Stomach (tissue), 19 donors: ENCODE measurements at places on chromosomes 5 and 9.

DNA sequence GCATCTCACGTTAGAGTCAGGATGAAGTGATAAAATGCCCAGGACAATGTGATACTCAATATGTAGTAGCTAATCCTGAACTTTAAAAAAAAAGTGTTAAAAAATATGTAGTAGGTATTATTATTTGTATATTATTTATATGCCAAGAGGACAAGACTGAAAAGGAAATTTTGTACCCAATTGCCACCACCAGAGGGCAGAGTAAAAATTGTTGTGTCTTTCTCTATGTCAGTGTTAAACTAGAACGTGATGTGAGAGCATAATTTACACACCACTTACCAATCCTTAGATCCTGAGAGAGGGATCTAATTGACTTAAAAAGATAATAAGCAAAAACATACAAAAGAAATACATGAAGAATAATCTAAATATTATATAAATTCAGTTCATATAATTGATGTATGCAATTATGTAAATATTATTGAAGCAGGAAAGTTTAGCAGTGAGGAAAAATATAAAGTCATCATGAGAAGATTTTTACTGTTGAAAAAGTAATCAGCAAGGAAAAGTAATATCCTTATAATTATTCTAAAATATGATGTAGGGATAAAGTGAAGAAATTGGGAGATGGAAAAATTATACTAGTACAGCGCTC lies 288.9 kb downstream of the RAB3C start:
- DNase-seq, result no peak
- H3K4me1 ChIP-seq, result no peaks in the 10 kb centered on the region
- H3K4me3 ChIP-seq, result no peak overlapping the region
- no peaks in the 10 kb centered on the region for H3K27me3 ChIP-seq

DNA sequence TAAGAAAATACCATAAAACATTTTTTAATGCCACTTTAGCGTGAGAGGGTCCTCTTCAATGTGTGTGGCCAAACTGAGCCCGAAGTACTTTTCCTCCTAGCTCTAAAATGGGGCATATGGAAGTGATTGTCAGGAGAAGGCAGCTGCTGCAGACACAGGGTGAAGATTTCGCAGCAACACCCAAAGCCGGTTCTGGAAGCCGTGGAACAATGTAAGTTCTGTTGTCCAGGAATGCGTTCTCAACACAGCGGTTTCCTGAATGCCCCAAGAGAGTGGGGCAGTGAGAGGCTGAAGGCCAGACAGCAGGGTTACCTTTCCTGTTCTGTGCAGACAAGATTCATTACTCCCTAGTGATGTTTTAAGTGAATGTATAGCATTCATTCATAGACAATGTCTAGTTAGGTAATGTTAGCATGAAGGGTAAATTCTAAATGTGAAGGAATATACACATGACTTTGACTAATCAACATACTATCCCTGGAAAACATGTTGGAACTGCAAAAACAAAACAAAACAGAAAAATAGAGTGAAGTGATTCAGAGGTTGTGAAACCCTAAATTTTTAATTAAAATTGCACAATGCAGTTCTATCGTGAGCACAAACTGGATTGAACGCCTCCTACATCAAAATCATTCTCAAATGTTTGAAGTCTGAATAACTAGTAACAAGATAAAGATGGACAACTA lies 197.0 kb upstream of the SEMA6A start:
- no peak overlapping the region for H3K4me3 ChIP-seq
- H3K27me3 ChIP-seq, result no peaks in the 10 kb centered on the region
- H3K36me3 ChIP-seq, result no peaks in the 10 kb centered on the region
- DNase-seq, result no peak

- peak; percentile 18 for DNase-seq
- no peaks in the 10 kb centered on the region for H3K36me3 ChIP-seq
- H3K27ac ChIP-seq, result no peak overlapping the region
- no peak overlapping the region for H3K4me3 ChIP-seq
- H3K4me1 ChIP-seq, result no peaks in the 10 kb centered on the region
- no peaks in the 10 kb centered on the region for H3K27me3 ChIP-seq
Observed at GRCh38 chr5:10073441-10074104, 176.1 kb downstream of the ATPSCKMT start.

DNA sequence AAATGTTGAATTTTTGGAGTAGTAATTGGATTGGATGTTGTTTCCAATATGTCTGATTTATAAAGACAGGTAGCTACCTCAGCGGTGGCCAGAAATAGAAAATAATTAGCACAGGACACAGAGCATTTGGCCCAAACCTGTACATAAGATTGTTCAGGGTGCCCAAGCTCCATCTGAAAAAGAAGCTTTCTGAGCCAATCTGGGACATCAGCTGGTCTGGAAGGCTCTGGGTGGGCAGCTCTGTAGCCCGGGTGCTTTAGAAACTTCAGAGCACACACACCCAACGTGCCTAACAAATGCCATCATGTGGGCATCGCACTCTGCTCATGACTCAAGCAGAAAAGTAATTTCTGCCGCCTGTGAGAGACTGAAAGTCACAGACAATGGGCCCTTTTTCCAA lies 460.7 kb downstream of the ICE1 start:
- no peaks in the 10 kb centered on the region for H3K4me1 ChIP-seq
- H3K27ac ChIP-seq, result no peak overlapping the region
- no peaks in the 10 kb centered on the region for H3K36me3 ChIP-seq
- no peak for DNase-seq

DNA sequence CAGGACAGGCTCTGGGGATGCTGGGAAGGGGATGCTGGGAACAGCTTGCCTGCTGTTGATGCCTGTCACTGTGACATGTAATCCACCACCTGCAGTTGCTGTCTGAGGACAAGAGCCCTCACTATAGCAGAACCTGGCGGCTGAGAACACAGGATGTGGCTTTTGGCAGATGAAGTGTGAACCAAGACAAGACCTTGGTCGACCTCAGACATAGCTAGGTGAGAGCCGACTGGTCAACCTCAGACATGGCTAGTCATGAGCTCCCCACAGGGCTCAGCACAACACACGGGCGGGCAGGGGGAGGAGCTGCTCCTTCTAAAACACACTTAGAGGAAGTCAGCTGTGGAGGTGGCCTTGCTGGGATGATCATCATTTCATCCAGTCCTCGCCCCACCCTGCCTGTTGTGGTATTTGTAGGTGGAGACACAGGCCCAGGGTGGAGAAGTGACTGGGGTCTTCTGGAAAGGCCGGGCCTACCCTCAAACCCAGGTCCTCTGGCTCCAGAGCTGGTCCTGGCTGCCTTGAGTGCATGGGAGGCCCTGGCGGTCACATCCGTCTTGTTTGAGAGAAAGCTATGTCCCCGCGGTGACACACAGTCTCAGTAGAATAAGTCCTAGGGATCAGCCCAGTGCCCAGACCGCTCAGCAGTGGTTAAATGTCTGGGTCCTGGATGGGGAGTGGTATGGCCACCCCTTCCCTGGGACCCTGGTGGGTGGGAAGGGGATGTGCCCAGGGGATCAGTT lies 6.1 kb downstream of the SUSD3 start:
- no peak overlapping the region for H3K4me3 ChIP-seq
- DNase-seq, result peak; percentile 57
- no peaks in the 10 kb centered on the region for H3K27me3 ChIP-seq
- H3K4me1 ChIP-seq, result peaks cover 50% of the 10 kb centered on the region

DNA sequence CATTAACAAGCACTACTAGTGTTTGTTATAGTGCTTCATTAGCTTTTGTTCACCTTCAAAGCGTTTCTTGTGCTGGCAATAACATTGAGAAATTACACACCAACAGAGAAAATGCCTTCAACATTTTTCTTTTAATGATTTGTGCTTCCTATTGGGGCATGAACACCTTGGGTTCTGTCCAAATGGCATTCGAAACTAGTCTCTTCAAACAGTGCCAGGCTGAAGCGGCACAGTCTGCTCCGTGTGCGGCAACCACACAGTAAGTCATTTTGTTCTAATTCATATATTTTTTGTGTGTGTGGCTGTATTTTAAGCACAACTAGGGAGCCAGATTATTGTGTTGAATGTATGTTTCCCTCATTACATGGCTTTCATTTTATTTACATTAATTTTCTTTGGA lies 414.7 kb upstream of the SGCD start:
- DNase-seq, result no peak
- no peaks in the 10 kb centered on the region for H3K36me3 ChIP-seq
- no peak overlapping the region for H3K27ac ChIP-seq
- no peak overlapping the region for H3K4me3 ChIP-seq

DNA sequence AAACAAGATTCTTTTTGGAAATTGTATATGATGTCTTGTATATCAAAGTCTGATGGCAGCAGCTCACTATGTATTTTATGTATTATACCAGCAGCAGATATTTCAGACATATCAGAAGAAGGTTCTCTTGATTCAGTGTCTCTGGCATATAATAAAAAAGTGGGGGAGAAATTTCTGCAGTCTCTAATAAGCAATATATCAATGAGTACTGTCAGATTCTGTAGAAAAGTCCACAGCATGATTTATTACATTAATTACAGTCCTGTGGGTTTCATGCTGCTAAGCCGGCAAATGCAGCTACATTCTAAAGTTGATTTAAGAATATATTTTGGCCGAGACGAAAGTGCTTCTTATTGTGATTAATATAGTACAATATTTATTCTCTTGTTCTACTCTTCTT lies 113.1 kb downstream of the KIAA1958 start:
- H3K36me3 ChIP-seq, result no peaks in the 10 kb centered on the region
- DNase-seq, result no peak
- no peak overlapping the region for H3K4me3 ChIP-seq
- peaks cover 9% of the 10 kb centered on the region for H3K4me1 ChIP-seq

GRCh38 chr9:132506977-132507669 lies 75.3 kb upstream of the BARHL1 start:
- no peaks in the 10 kb centered on the region for H3K4me1 ChIP-seq
- no peaks in the 10 kb centered on the region for H3K36me3 ChIP-seq
- H3K27me3 ChIP-seq, result peaks cover 87% of the 10 kb centered on the region
- H3K27ac ChIP-seq, result no peak overlapping the region

- H3K4me3 ChIP-seq, result no peak overlapping the region
- no peaks in the 10 kb centered on the region for H3K4me1 ChIP-seq
- H3K36me3 ChIP-seq, result no peaks in the 10 kb centered on the region
- no peak overlapping the region for H3K27ac ChIP-seq
- no peak for DNase-seq
- H3K27me3 ChIP-seq, result no peaks in the 10 kb centered on the region
Observed at GRCh38 chr5:178818094-178818493, 41.7 kb upstream of the ZNF354B start.

DNA sequence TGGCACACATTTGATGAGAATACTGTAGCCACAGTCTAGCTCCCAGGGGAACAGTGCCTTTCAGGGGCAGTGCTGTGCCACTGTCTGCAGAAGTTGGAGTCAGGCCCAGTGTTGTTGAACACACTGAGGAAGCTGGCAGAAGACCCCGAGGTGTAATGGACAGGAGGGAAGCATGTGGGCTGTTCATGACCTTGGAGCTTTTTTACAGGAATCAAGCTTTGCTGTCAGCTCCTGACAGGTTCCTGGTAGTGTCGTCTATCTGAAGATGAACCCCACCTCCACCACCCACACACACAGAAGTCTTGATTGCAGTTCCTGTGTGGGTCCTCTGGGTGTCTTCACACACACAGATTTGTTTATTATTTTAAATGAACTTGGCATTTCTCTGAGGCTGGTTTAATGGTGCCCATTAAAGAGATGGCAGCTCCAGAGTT lies 40.3 kb upstream of the TNFAIP8 start:
- H3K36me3 ChIP-seq, result no peaks in the 10 kb centered on the region
- H3K27ac ChIP-seq, result peak overlapping the region; percentile 12
- DNase-seq, result no peak
- peaks cover 55% of the 10 kb centered on the region for H3K4me1 ChIP-seq
- no peak overlapping the region for H3K4me3 ChIP-seq

DNA sequence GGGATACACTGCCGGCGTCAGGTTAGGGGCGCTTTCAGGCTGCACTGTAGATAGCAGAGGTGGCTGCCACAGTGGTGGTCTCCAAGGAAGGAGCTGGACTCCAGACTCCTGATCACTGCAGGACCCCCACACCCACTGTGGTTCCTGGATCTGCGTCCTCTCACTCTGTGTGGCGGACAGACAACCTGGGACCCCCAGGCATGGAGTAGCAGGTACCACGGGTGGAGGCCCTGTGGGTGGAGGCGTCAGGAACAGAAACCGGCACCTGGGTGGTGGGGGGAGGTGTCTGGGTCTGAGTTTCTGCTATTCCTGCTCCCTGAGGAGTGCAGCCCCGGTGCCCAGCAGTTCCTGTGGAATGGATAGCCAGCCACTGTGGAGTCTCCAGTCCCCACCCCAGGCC lies 75.1 kb upstream of the PCAT7 start:
- H3K27me3 ChIP-seq, result no peaks in the 10 kb centered on the region
- DNase-seq, result no peak
- H3K4me1 ChIP-seq, result no peaks in the 10 kb centered on the region
- no peak overlapping the region for H3K27ac ChIP-seq
- H3K4me3 ChIP-seq, result no peak overlapping the region

DNA sequence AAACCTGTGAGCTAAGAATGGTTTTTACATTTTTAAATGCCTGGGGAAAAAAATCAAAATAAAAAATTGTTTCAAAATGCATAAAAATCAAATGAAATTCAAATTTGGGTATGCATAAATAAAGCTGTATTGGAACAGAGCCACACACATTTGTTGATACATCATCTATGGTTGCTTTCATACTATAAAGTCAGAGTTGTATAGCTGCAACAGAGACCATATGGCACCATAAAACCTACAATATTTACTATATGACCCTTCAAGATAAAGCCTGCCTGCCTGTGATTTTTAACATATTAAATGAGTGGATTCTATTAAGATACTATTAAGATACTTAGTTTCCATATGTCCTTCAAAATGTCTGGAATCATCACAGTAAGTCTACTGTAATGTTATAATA lies 40.0 kb downstream of the AUH start:
- no peaks in the 10 kb centered on the region for H3K4me1 ChIP-seq
- DNase-seq, result no peak
- H3K27me3 ChIP-seq, result no peaks in the 10 kb centered on the region
- no peak overlapping the region for H3K27ac ChIP-seq
- no peak overlapping the region for H3K4me3 ChIP-seq

DNA sequence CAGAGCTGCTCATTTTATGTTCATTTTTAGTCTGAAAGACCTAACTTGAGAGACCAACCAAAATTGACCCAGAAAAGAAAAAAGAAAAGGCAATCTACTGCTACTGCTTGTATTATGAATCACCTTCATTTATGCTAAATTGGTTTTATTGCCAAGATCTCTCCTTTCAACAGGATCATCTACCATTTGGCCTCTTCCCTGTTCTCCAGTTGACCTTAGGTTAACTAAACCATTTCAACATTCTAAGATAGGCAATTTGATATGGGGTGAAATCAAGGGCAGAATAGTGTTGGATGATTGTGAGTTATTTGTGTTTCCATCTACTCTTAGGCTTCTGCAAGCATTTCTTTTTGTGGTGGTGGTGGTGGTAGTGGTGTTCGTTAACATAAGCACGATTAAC lies 48.3 kb upstream of the POU4F3 start:
- H3K36me3 ChIP-seq, result peaks cover 24% of the 10 kb centered on the region
- H3K4me3 ChIP-seq, result no peak overlapping the region
- DNase-seq, result no peak
- no peaks in the 10 kb centered on the region for H3K4me1 ChIP-seq

DNA sequence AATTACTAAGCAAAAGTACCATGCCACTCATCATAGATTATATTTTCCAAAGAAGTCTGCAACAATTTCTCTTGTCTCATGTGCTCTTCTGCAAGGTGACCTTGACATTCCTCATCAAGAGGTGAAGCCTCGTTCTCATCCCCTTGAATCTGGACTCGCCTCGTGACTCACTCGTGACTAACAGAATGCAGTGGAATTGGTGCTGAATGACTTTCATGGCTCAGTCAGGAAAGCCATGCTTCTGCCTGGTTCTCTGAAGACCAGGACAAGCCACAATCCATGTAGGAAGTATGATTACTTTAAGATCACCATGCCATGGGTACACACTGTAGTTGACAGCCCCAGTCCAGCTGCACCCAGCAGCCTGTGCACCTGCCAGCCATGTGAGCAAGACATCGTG lies 335.8 kb downstream of the GADD45G start:
- no peak overlapping the region for H3K4me3 ChIP-seq
- no peaks in the 10 kb centered on the region for H3K27me3 ChIP-seq
- H3K36me3 ChIP-seq, result no peaks in the 10 kb centered on the region
- H3K27ac ChIP-seq, result peak overlapping the region; percentile 79
- H3K4me1 ChIP-seq, result no peaks in the 10 kb centered on the region
- DNase-seq, result no peak
